ENCODE measurements at places on chromosomes 7 and 10.

- no peak for DNase-seq
Observed at GRCh38 chr10:117896517-117896916, 150.2 kb downstream of the RAB11FIP2 start.

- peak; percentile 17 for DNase-seq
Observed at GRCh38 chr7:5139998-5140397, 50.0 kb upstream of the WIPI2 start.

- peak; percentile 71 for DNase-seq
Observed at GRCh38 chr7:133912916-133913697, 214.0 kb upstream of the LRGUK start.

DNA sequence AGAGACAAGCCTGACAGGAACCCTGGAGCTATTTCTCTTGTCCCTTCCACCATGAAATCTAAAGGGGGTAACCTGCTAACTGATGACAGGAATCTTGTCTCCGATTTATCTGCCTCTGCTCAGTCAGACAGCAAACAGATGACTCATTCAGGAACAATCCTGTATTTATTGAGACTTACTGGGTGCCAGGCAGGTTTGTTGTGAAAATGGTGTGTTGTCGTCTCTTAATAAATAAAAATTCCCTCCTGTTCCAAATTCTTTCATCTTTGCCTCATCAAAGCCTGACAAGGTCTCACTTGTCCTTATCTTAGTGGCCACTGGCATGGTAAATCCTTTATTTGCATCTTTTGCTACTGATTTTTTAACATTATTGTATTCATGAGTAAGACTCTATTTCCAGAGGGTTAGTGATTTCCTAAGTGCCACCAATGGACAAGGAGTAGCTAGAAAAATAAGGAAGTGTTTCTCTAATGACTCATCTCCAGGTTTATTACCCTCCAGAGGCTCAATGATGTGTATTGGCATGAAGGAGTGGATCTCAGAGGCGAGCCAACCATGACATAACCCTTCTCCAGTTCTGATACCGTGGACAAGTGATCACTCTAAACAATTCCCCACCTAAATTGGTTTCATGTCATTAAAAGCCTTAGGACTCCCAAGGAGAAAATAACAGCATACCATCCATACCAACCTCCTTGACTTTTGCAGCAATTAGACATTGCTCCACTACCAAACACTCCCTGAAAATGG is 724.0 kb downstream of the GRID1 start:
- peak; percentile 86 for DNase-seq

- no peak for DNase-seq
Observed at GRCh38 chr7:130849604-130850003, 115.6 kb upstream of the KLF14 start.

DNA sequence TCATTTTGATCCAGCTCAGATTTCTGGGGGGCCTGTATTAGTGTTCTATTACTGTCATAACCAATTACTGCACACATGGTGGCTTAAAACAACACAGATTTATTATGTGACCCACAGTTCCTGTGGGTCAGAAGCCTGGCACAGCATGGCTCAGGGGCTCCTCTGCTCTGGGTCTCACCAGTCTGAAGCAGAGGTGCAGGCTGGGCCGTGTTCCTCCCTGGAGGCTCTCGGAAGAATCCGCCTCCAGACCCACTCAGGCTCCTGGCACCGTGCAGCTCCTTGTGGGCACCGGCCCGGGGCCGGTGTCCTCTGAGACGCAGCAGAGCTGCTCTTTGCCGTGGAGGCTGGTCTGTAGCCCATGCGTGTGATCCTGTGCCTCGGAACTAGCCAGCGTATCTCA is 61.5 kb downstream of the RAMP3 start:
- no peak for DNase-seq
